ENCODE measurements at places on chromosomes 4 and X.

DNA sequence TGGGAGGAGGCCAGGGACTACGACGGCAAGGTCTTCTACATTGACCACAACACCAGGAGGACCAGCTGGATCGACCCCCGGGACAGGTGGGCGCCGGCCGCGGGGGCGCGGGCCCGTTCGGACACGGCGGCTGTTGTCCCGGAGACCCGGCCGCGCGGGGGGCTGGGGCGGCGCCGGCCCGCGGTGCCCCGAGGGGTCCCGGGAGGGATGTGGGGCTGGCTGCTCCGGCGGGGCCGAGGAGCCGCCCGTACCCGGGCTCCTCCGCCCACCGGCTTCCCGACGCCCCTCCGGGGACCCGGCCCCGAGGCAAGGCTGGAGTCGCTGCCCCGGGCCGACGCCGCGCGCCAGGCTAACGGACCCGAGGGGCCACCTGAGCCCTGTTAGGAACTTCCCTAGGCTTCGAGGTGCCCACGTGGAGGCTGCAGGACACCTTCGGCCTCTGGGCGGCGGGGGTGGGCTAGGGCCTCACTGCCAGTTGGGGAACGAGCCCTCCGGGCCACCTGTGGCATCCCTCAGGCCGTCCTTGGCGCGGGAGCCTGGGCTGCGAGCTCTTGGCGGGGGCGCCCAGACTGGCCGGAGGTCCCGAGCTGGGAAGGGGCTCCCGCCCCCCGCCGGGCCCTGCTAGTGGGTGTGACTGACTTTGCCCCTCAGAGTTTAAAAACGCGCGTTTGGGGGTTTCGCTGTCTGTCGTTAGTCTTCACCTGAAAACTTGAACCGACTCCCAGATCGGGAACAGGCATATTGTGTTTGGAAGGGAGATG, 660 bp downstream of the WWC2 start:
- DNase-seq, result peak; percentile 46

DNA sequence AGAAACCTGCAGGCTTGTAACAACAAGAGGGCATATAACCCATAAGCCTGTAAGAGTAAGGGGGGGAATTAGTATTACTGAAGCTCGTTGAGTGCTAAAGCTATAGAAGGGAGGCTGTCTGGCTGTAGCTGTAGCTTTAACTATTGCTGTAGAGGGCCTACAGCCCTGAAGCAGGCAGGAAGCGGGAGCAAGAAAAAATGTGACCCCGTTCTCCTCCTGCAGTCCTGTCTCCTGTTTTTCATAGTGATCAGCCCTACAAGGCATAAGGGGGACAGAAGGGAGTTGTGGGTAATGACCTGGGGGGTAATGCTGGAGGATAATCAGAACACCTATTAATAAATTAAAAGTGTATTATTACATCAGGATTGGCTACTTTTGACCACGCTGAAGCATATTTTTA, 206.9 kb upstream of the MAB21L2 start:
- DNase-seq, result no peak

DNA sequence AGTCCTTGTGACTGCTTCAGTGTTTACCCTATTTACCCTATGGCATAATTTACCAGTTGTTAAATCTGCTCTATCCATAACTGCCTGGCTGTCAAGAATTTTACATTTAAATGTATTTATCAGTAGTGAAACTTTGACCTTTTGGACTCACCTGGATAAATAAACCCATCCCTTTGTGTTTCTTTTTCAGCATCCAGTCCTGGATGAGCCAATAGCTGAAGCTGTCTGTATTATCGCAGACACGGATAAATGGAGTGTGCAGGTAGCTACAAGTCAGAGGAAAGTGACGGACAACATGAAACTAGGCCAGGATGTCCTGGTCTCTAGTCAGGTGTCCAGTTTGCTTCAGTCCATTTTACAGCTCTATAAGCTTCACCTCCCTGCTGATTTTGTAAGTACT, 122.4 kb downstream of the FNIP2 start:
- DNase-seq, result no peak

DNA sequence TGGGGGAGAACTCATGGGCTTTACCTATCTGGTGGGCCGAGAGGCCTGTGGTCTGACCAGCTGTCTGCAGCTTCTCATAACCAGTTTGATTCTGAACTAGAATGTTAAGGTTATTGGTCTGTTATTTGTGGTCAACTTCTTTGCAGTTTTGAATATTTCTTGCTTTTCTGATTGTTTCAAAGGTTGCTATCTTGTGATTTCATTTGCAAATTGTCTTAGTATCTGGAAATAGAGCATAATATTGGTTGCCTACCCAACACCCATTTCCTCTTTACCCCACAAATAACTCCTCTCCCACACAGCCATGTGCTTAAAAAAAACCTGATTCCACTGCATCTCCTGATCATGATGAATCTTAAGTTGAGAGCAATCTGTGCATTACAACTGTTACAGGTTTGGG, 39.1 kb upstream of the BMP2K start:
- DNase-seq, result no peak

DNA sequence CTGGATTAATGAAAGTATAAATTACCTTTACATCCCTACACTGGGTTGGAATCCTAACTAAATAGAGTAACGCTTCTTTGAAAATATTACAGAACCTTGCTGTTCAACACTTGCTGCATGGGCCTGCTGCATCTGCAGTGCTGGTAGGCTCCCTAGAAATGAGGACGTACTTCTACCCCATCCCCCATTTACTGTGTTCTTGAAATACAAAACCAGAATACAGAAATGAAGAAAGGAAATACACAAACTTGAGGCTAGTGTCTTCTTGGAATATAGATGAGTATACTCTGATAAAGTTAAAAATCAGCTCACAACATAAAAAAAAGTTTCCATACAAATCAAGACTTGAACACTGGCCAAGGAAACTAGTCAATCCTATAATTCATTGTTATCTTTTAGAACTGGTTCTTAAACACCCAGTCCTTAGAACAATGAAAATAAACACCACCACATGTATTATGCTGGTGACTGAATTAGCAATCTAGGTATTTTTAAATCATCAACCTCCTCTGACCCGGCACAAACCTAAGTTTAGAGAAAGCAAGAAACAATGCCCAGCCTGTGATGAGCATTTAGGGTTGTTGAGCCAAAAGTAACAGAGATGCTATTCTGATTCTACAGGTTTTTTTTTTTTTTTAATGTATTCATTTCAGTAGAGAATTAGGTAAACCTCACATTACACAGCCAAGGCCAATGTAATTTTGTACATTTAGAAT, 49.7 kb downstream of the ATP8A1 start:
- DNase-seq, result no peak

DNA sequence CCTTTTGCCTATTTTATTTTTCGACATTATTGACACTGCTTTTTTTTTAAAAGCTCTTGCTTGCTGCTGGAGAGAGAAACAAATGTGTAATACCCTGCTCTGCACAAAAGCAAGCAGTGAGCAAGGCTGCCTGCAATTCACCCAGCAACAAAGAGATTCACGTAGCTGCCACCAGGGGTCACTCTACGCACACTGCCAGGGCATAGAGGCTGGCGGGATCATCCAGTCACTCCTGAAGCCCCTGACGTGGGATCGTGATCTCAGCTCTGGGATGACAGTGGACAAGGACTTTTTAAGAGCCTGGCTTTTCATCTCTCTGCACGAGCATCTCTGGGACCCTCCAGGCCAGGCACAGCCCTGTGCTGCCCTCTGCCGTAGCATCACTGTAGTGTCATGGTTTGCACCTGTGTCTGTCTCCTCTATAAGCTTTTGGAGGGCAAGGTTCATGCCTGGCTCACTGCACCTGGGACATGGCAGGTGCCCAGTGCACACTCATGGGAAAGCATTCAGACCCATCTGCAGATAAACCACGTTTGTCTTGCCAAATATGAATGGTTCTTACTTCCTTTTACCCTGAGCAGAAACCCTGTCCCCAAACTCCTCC, 19.8 kb downstream of the C4orf50 start:
- peak; percentile 84 for DNase-seq

- no peak for DNase-seq
These were observed 655.7 kb upstream of the INTU start for GRCh38 chr4:126976850-126977632.

- DNase-seq, result no peak
These were observed 666.9 kb upstream of the INTU start for GRCh38 chr4:126965877-126966276.

- peak; percentile 0 for DNase-seq
These were observed 58.6 kb upstream of the PAGE5 start for GRCh38 chrX:55161581-55161980.

DNA sequence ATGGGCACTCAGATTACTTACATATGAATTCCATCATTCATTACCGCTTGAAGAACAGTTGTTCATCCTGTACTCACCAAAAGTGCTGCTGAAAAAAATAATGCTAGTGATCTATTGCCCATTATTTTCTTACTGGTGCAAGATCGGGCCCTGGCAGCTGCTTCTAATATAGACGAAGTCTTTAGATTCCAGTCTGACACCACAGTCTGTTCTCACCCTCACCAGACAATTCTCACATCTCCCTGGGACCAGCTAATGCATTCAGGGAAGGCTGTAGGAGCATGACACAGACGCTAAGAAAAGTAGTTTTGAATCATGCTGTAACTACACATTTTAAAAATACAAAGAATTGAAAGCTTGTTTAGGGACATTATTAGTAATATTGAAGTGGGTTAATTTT, 13.8 kb downstream of the GEMIN8 start:
- DNase-seq, result no peak

DNA sequence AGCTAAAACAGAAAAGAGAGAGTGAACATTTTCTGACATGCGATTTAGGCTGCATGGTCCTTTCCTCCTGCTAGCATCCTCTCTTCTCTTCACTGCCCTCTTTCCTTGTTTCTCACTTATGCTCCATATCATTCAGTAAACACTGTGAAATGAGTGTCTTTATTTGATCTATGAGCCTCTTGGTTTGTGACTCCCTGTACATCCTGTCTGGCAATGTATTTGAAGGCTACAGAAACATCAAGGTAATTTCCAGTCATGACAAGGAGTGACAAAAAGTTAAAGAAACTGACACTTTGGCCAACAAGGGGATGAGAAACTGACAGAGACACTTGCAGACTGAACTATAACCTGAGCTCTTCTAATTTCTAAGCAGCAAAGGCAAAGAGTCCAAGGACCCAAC, 8.7 kb downstream of the FTHL17 start:
- DNase-seq, result no peak

GRCh38 chr4:51963841-51964517, 56.2 kb downstream of the LRRC66 start:
- no peak for DNase-seq

DNA sequence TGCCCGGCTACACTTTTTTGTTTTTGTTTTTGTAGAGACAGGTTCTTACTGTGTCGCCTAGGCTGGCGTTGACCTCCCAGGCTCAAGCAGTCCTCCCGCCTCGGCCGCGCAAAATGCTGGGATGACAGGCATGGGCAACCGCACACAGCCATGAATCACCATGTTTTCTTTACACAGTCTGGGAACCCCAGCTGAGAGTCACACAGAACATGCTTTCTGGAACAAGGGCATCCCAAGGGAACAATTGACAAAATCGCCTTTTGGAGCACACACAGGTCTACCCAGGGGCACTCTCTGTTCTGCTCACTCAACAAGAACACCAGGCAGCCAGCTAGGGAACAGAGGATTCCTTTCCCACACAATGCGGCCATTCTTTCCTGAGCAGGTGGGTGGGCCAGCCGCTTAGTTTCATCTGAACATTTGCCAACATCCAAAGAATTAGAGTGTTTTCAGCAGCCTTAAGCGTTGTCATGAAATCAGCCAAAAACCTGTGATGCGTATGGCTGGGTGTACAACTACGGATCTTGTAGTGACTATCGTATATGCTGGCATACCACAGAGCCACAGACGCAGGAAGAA, 15.7 kb downstream of the PRKX start:
- peak; percentile 33 for DNase-seq

DNA sequence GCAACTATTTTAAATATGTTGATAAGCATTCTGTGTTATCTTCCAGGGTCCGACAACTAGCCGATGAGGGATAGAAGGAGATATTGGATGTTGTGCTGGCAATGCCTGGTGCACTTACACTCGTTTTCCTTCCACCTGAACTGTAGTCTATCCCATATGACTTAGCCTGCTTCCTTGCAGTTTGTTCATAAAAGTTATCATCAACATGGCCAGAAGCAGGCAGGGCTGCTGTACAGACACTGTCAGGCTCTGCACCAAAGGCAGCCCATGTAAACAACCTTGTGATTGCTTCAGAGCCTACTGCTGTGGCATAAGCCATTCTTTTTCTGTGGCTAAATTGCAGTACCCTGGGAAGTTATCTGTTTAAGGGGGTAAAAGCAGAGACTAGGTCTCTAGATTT, 1.6 kb downstream of the MAPK10 start:
- DNase-seq, result no peak

DNA sequence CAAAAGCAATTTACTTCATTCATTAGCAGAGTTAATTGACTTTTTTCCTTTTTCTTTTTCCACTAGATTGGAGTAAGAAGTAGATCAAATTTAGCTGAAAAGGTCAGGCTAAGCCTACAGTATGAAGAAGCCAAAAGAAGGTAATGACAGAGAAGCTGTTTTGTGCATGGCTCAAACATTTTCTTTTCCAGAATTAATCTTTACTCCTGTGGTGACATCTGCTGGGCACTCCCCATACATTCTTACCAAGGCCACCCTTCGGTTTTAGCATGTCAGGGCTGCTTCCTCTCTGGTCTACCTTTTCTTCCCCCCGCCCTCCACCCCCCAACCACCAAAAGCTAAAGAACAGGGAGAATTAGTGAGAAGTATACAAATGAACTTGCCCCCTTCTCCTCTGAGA, 70.2 kb downstream of the CLDN22 start:
- DNase-seq, result no peak

Measured in neuronal stem cell (in vitro differentiated cells).